Esophagus muscularis mucosa (tissue), 4 donors: ENCODE measurements at places on chromosomes 6 and 20.

GRCh38 chr6:118506071-118506638 lies 41.9 kb upstream of the PLN start:
- DNase-seq, result no peak

DNA sequence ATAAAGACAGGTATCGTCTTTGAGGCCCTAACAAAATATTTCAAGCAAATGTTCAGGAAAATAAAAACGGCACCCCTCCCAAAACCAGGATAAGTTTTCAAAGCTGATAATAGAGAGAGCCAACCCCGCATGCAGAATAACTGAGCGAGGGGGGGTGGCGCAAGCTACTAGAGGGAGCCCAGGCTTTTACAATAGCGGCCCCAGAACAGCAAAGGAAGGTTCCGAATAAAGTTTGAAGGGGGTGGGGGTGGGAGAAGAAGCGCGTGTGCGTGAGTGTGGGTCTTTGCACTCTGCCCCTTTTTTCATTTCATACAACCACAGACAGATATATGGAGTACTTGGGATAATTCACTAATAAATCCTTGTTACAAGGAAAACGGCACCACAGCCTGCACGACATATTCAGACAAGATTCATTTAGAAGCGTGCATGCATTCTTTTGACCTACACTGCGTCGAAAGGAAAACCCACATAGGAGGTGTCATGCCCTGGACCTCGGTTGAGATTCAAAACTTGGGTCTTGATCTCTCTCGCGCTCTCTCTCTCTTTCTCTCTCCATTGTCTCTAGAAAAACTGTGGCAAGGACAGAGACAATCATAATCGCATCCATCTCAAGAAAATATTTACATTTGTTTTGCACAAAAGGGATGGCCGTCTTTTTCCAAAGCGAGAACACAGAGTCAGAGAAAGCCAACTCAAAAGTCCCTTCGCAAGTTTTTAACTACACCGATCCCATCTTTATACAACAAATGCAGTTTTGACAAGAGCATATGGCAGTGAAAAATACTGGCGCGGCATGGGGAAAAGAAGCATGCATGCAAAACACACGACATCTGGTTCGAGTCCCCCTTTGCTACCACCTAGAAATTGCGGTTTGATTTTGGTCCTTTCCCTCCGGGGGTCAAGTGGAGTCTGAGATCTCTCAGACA lies 1.6 kb downstream of the OLIG3 start:
- DNase-seq, result peak; percentile 34

GRCh38 chr20:35458388-35458787 lies 3.0 kb downstream of the CEP250 start:
- DNase-seq, result no peak

DNA sequence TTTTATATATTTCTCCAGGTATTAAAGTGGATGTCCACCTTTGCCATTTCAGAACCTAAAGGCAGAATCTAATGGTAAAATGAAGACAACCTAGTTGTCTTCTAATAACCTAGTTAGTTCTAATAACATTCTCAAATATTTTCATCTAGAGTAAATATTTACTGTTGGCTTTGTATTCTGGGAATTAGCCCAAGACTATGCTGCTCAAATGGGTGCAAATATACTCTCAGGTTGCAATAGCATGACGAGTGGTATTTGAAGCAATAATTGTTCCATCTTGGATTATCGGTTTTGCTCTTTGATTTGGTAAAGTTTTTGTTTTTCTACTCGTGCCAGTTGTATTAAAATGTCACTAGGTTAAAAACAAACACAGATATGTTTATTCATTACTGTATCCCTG lies 21.0 kb upstream of the RSPH4A start:
- DNase-seq, result no peak

GRCh38 chr6:33201935-33202334 lies 1.3 kb downstream of the SLC39A7 start:
- no peak for DNase-seq

GRCh38 chr20:37360391-37361115 lies 14.6 kb downstream of the SRC start:
- no peak for DNase-seq
